ENCODE measurements at places on chromosomes 6 and 20.

DNA sequence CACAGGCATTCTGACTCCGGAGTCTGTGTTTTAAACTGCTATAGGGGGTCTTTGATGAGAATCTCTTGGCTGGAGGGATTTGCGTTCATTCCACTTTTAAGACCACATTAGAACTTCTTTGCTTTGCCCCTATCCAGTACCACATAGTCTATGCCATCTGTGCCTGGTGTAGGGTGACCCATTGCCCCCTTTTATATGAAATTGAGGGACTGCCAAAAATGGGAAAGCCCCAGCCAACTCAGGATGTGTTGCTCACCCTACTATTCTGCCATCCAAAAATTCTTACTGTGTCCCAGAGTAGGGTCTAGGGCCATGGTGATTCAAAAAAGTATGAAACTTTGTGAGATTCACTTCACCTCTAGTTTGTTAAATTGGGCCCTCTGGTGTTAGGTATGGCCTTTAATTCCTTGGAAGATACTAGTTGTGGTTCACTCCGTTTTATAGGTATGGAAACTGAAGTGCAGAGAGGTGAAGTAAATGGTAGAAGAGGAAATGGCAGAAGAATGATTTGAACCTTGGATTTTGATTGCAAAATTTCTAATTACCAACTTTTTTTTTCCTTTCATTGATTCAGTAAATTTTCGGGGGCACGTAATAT is 1.4 kb downstream of the PFDN4 start:
- DNase-seq, result no peak
- peak overlapping the region; percentile 94 for H3K4me3 ChIP-seq
- no peaks in the 10 kb centered on the region for H3K36me3 ChIP-seq
- H3K27me3 ChIP-seq, result no peaks in the 10 kb centered on the region
- no peak overlapping the region for H3K27ac ChIP-seq
- peaks cover 16% of the 10 kb centered on the region for H3K4me1 ChIP-seq

GRCh38 chr20:38271608-38272120 is 11.1 kb upstream of the KIAA1755 start:
- H3K4me3 ChIP-seq, result no peak overlapping the region
- no peaks in the 10 kb centered on the region for H3K36me3 ChIP-seq
- peak overlapping the region; percentile 80 for H3K27ac ChIP-seq
- H3K27me3 ChIP-seq, result no peaks in the 10 kb centered on the region
- peaks cover 7% of the 10 kb centered on the region for H3K4me1 ChIP-seq
- peak; percentile 4 for DNase-seq

DNA sequence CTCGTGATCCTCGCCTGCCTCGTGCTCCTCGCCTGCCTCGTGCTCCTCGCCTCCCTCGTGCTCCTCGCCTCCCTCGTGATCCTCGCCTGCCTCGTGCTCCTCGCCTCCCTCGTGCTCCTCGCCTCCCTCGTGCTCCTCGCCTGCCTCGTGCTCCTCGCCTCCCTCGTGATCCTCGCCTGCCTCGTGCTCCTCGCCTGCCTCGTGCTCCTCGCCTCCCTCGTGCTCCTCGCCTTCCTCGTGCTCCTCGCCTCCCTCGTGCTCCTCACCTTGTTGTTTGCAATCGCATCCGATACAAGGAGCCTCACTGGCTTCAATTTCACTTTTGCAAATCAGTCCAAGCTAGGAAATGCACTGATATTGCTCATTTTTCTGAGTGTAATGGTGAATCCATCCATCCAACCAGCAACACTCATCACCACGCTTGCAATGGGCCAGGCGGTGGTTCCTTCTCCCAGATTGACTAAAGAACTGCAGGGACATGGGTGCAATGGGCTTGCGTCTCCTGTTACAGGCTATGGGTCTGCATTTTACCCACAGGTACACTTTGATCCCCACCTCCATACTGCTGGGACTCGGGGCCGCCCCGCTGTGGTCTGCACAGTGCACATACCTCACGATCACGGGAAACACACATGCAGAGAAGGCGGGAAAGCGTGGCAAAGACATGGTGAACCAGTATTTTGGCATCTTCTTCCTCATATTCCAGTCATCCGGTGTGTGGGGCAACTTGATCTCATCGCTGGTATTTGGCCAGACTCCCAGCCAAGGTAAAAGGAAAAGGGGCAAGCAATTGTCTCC is 4.6 kb downstream of the UNC93A start:
- no peak for DNase-seq
- H3K27ac ChIP-seq, result no peak overlapping the region
- H3K27me3 ChIP-seq, result no peaks in the 10 kb centered on the region
- no peaks in the 10 kb centered on the region for H3K36me3 ChIP-seq
- H3K4me3 ChIP-seq, result no peak overlapping the region

DNA sequence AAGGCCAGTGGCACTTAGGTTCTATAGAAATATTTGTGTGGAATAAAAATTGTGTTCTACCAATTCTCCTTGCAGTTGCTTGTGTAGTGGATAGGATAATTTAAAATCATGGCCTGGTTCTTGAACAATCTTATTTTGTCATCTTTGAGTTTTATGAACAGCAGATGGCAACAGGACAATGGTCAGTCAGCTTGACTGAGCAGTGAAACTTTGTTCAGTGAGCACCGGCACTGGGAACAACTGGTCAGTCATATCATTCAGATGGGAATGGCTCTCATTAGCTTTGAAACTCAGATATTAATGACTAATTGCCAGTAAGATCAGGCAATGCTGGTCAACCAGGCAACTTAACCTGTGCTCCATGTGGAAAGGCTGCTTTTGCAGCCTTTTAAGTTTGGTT is 129.2 kb downstream of the BCKDHB start:
- no peaks in the 10 kb centered on the region for H3K27me3 ChIP-seq
- no peak overlapping the region for H3K27ac ChIP-seq
- no peaks in the 10 kb centered on the region for H3K36me3 ChIP-seq
- DNase-seq, result no peak
- no peak overlapping the region for H3K4me3 ChIP-seq
- no peaks in the 10 kb centered on the region for H3K4me1 ChIP-seq

- peak overlapping the region; percentile 69 for H3K27ac ChIP-seq
- H3K4me1 ChIP-seq, result peaks cover 9% of the 10 kb centered on the region
- no peak for DNase-seq
- H3K27me3 ChIP-seq, result no peaks in the 10 kb centered on the region
- no peak overlapping the region for H3K4me3 ChIP-seq
These were observed 116.2 kb downstream of the GMDS start for GRCh38 chr6:2129182-2129621.

- no peak for DNase-seq
- H3K27ac ChIP-seq, result no peak overlapping the region
- no peaks in the 10 kb centered on the region for H3K27me3 ChIP-seq
- H3K4me3 ChIP-seq, result no peak overlapping the region
- no peaks in the 10 kb centered on the region for H3K4me1 ChIP-seq
- H3K36me3 ChIP-seq, result no peaks in the 10 kb centered on the region
These were observed 13.0 kb downstream of the AFDN start for GRCh38 chr6:167839755-167840154.

- DNase-seq, result peak; percentile 67
- H3K36me3 ChIP-seq, result peaks cover 28% of the 10 kb centered on the region
- peak overlapping the region; percentile 82 for H3K27ac ChIP-seq
- no peaks in the 10 kb centered on the region for H3K27me3 ChIP-seq
- no peak overlapping the region for H3K4me3 ChIP-seq
These were observed 797 bp upstream of the GNRH2 start for GRCh38 chr20:3042625-3043024.

GRCh38 chr20:61053487-61053886 is 198.6 kb upstream of the CDH4 start:
- H3K27me3 ChIP-seq, result no peaks in the 10 kb centered on the region
- H3K4me1 ChIP-seq, result no peaks in the 10 kb centered on the region
- no peak for DNase-seq
- no peak overlapping the region for H3K4me3 ChIP-seq

GRCh38 chr6:163329991-163330390 is 84.5 kb upstream of the QKI start:
- no peaks in the 10 kb centered on the region for H3K27me3 ChIP-seq
- H3K36me3 ChIP-seq, result no peaks in the 10 kb centered on the region
- DNase-seq, result no peak
- H3K4me1 ChIP-seq, result peaks cover under 1% of the 10 kb centered on the region
- H3K27ac ChIP-seq, result no peak overlapping the region

DNA sequence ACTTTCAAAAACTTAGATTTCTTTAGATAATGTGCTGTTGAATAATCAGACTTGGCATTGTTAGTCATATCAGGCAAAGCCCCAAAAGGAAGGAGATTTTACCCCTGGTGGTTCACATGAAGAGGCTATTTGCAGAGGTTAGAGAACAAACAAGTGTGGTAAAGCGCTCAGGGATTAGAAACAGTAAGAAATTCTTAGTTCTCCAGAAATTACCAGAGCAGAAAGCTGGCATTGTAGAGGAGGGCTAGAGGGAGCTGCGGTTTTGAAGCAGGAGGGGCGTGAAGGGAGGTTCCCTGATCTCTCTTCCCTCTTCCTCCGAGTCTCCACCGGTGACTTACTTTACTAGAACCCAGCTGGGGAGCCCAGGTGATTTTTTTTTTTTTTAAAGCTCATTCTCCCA is 10.2 kb downstream of the MYO6 start:
- no peak overlapping the region for H3K27ac ChIP-seq
- DNase-seq, result no peak
- H3K36me3 ChIP-seq, result no peaks in the 10 kb centered on the region
- no peaks in the 10 kb centered on the region for H3K4me1 ChIP-seq
- no peak overlapping the region for H3K4me3 ChIP-seq

DNA sequence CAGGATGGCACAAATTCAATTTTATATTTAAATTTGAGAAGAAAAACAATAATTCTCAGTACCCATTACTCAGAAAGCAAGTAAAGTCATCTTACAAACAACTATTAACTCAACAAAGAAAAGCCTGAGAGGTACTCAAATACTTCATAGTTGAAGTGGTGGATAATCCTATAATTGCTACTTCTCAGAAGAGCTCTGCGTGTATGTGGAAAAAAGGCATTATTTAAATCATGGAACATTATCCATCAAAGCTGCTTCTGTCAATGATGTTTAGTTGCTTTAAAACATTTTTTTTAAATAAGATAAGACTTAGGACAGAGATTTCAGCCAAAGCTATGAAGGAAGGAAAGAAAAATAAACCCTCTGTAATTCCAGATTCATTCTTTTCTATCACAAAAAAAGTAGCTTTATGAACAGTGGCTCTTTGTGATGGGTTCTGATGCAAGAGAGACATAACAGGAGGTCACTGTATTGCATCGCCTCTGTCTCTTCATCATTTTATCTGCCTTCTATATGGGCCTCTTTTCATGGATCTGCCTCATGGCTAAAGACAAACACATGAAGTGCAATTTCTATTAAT is 367.9 kb upstream of the SLC35B3 start:
- DNase-seq, result no peak
- H3K36me3 ChIP-seq, result no peaks in the 10 kb centered on the region
- no peak overlapping the region for H3K27ac ChIP-seq
- no peaks in the 10 kb centered on the region for H3K4me1 ChIP-seq
- H3K27me3 ChIP-seq, result no peaks in the 10 kb centered on the region

Data from ascending aorta (tissue), 2 donors.